ENCODE measurements at places on chromosomes 6 and 20. TPM values are rescaled to one million over a fixed set of nuclear protein-coding genes. Genes with fewer than 3 reads are reported as not detected.

DNA sequence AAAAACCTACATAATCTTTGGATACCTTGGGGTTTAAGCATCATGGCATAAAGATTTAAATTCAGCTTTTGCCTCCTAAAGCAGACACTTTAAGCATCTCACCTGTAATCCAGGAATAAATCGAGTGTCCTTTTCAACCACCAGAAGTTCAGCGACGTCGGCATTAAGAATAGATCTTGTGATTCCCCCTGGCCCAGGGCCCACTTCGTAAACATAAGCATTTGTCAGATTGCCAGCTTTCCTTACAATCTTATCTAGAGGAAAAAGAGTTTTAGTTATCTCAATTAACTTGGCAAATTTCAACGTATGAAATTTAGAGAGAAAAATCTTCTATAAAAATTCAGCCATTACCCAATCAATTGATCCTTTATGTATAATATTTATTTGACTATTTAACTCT is 3.2 kb downstream of the TFB1M start:
- no peaks in the 10 kb centered on the region for H3K36me3 ChIP-seq
- H3K27me3 ChIP-seq = no peaks in the 10 kb centered on the region
- H3K4me1 ChIP-seq = no peaks in the 10 kb centered on the region
- H3K27ac ChIP-seq = no peak overlapping the region
- no peak for DNase-seq

RALGAPA2 gene
- total RNA-seq = 27.4 TPM

GRCh38 chr6:40322336-40322735 is 264.8 kb downstream of the LRFN2 start:
- no peaks in the 10 kb centered on the region for H3K27me3 ChIP-seq
- no peak overlapping the region for H3K4me3 ChIP-seq
- no peak overlapping the region for H3K27ac ChIP-seq
- H3K4me1 ChIP-seq = no peaks in the 10 kb centered on the region

PSORS1C2 gene
- not detected for total RNA-seq

GRCh38 chr6:137875058-137875520 is 8.0 kb downstream of the TNFAIP3 start:
- DNase-seq = no peak
- peaks cover 8% of the 10 kb centered on the region for H3K4me1 ChIP-seq
- peak overlapping the region; percentile 7 for H3K27ac ChIP-seq
- no peaks in the 10 kb centered on the region for H3K27me3 ChIP-seq
- no peaks in the 10 kb centered on the region for H3K36me3 ChIP-seq
- H3K4me3 ChIP-seq = no peak overlapping the region

- H3K27ac ChIP-seq = no peak overlapping the region
- H3K27me3 ChIP-seq = no peaks in the 10 kb centered on the region
- H3K4me3 ChIP-seq = no peak overlapping the region
- no peaks in the 10 kb centered on the region for H3K4me1 ChIP-seq
- H3K36me3 ChIP-seq = no peaks in the 10 kb centered on the region
- no peak for DNase-seq
Measured at GRCh38 chr6:125232466-125232865, 69.3 kb downstream of the HDDC2 start.

- peaks cover 3% of the 10 kb centered on the region for H3K4me1 ChIP-seq
- H3K36me3 ChIP-seq = no peaks in the 10 kb centered on the region
- no peak overlapping the region for H3K27ac ChIP-seq
- no peak for DNase-seq
- H3K4me3 ChIP-seq = no peak overlapping the region
Measured at GRCh38 chr20:49399329-49399728, 83.1 kb downstream of the KCNB1 start.

NKX2-4 gene
- not detected for total RNA-seq

All from ovary (tissue), 10 donors.